ENCODE measurements at places on chromosomes 5 and 9.

GRCh38 chr5:146073239-146073900, 32.0 kb downstream of the PLAC8L1 start:
- ATAC-seq = no peak

DNA sequence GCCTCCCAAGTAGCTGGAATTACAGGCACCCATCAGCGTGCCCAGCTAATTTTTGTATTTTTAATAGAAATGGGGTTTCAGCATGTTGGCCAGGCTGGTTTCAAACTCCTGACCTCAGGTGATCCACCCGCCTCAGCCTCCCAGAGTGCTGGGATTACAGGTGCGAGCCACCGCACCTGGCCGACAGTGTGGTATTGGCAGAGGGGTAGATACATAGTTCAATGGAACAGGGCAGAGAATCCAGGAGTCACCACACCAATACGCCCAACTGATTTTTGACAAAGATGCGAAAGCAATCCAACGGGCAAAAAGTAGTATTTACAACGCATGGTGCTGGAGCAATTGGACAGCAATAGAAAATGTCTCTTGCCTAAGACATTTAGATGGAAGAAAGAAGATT, 164.0 kb upstream of the PPP1R26 start:
- ATAC-seq = no peak

DNA sequence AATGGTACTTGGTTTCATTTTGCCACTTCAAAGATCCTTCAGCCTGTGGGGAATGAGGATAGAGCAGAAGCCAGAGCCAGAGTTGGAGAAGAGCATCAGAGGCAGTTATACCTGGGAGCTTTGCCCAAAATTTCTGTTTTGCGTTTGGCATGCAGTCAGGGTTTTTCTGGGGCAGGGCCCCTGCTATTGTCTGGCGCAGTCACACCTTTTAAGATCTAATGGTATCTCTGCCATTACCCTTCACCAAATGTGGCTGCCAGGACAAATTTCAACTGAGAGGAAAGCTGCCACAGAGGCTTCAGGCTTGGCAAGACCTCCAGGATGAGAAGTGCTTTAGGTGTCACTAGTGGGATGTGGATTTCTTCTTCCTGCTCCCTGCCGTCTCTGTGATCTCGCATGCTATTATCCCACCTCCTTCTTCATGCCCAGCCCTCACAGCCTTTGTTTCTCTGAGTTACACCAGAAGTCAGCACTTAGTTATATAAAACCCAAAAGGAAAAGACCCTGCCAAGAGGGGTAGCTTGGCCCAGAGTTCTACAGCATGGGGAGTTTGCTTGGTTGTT, 357.0 kb downstream of the TLE4 start:
- ATAC-seq = no peak

- ATAC-seq = no peak
Measured at GRCh38 chr5:96781031-96781971, 26.4 kb downstream of the ERAP1 start.

DNA sequence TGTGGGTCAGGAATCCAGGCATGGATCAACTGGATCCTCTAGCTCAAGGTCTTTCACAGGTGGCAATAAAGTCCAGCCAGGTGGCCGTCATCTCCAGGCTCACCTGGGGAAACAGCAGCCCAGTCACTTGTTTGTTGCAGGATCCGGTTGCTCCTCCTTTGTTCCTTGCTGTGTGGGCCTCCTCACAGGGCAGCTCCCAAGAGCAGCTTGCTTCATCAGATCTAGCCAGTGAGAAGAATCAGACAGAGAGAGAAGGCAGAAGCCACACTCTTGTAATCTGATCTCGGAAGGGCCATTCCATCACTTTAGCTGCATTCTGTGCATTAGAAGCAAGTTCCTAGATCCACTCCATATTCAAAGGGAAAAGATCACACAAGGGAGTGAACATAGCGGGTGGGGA, 3.2 kb upstream of the HSD17B3 start:
- no peak for ATAC-seq

- peak; percentile 67 for ATAC-seq
Measured at GRCh38 chr5:132176987-132177386, 50.7 kb downstream of the P4HA2 start.

DNA sequence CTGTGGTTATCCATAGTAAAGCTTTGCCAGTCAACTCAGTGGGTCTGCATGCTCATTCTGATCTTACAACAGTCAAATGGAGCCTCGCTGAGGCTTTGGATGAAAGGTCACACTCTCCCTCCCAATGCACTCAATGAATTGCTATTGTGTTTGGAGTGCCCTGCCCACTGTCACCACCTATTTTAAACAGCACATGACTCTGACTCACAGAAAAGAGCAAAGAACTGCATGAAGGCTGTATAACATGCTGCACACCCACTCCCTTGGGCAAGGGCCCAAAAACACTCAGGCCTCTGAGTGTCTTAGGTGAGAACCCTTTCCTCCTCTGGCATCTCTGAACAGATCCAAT, 118.7 kb upstream of the CCDC112 start:
- ATAC-seq = peak; percentile 80

DNA sequence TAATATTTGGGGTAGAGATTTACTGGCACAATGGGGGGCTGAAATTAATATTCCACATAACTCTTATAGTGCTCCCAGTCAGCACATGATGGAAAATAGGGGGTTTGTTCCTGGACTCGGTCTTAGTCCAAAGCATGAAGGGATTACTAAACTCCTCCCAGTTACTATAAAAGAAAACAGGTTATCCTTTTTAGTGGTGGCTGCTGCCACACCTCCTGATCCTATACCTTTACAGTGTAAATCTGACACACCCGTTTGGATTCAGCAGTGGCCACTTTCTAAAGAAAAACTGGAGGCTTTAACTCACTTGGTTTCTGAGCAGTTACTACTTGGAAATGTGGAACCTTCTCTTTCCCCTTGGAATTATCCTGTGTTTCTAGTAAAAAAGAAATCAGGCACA, 572.9 kb upstream of the PTGER4 start:
- no peak for ATAC-seq

DNA sequence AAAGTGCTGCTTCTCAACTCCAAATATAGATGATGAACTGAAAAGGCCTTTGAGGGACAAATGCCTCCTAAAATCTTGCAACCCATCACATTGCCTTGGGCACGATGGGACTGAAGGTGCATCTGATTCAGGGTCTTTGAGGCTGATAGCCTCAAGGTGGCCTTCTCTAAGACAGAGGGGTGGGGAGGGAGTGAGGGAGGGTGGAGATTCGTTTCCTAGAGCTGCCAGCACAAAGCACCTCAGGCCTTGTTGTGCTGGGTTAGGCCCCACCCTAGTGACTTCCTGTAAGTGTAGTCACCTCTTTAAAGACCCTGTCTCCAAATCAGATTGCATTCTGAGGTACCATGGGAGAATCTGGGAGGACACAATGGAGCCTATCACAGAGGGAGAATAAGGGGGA, 57.1 kb downstream of the BARX1 start:
- no peak for ATAC-seq

DNA sequence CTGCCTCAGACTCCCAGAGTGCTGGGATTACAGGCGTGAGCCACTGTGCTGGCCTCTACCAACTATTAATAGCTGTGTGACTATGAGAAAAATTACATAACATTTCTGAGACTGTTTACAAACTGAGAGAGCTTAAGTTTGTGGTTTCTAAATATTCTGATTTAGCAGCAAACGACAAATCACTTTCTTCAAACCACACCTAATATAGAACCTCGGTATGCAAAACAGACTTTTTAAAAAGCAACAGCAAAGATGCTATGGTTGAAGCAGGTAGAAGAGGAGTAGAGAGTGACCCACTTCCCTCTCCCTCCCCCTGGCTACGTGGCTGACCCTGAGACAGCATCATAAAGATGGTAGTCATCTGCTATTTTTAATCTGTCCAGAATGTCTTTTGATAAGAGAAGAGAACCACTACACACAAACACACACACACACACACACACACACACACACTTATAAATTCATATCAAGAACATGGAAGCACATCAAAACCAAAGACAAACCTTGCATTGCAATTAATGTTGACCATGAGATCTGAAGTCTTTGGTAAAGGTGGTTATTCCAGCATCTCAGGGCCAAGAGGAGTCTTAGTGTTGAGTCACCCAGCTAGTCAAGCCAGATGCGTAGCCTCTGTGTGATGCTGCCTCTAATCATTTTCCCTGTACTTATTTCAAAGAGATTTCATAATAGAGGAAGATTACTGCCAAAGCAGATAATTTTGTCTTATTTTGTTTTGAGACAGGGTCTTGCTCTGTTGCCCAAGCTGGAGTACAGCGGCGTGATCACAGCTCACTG, 58.1 kb upstream of the TMEM215 start:
- no peak for ATAC-seq

GRCh38 chr9:36132086-36132485, 4.4 kb upstream of the GLIPR2 start:
- no peak for ATAC-seq
